ENCODE measurements at places on chromosomes 5 and 9.

- DNase-seq, result peak; percentile 14
These were observed 616.4 kb upstream of the NUDT12 start for GRCh38 chr5:104178829-104179456.

GRCh38 chr9:134413890-134414623, 87.8 kb downstream of the RXRA start:
- peak; percentile 29 for DNase-seq

GRCh38 chr9:124562328-124562727, 55.1 kb upstream of the NR5A1 start:
- DNase-seq, result no peak

DNA sequence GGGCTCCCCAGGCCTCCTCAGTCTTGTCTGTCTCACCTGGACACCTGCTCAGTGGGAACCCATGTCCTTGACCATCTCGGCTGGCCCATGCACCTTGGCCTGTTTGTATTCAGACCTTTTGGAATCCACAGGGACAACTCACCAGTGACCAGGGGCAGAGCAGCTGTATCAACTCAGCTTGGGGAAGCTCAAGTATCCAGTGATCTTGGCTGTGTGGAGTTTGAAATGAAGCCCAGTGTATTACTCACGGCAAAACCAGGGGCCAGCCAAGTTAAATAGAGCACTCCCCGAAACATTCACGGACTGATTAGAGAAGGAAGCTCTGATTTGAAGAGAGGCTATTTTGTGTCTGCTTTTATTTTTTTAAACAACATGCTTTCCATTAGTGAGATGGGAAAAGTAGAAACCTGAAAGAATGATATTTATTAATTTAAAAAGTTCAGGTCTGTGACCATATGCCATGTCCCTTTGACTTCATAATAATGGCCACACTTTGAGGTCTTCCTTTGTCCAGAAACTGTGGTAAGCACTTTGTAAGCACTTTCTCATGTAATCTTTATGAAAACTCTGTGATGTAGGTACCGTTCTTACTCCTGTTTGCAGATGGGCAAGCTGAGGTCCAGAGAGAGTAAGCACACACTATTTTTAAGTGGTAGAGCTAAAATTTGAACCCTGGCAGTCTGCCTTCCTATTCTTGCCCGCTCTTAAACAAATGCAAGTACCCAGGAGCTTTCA, 656.5 kb downstream of the BNC2 start:
- DNase-seq, result no peak

DNA sequence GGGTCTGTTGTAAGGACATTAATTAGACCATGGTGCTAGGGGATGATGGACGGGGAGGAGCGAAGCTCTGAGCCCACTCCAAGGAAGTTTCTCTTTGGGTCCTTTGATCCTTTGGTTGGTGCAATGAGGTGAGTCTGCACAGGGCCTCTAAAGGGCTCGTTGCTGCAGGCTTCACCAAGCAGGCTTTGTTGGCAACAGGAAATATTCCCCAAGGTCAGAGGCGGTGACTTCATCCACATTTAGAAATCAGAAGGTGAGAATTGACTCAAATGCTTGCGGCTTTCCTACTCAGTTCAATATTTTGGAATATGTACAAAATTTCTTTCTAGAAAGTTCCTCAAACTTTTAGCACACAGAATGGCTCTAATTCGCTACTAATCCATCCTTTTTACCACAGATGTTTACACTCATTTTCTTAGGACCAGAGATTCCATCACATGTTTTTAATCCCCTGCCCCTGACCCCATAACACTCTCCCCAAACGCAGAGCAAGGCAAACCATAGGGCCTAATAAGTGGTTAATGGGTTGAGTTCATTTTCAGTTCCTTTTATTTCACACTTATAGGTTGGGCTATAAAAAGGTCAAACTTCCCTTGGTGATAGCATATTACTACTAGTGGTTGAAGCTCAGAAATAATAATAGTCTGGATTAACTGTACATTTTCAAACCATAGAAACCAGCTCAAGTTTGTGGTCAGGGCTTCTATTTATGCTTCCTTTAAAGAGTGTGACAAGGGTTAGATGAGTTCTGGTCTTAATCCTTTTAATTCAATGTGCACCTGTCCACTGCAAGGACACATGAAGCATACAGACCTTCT, 37.3 kb upstream of the TMEM252 start:
- DNase-seq, result no peak

DNA sequence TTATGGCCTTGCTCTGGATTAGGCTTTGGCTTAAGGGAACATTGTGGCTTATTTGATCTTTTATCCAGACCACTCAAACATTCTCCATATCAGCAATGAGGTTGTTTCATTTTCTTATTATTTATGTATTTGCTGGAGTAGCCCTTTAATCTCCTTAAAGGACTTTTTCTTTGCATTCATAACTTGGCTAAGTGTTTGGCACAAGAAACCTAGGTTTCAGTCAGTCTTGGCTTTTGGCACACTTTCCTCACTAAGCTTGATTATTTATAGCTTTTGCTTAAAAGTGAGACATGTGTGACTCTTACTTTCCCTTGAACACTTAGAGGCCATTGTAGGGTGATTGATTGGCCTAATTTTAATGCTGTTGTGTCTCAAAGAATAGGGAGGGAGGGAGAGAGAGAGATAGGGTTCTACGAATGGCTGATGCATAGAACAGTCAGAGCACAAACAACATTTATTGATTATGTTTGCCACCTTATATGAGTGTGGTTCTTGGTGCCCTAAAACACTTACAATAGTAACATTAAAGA, 2265.3 kb upstream of the C9orf72 start:
- no peak for DNase-seq

GRCh38 chr9:98701576-98701975, 7.2 kb downstream of the GABBR2 start:
- no peak for DNase-seq

DNA sequence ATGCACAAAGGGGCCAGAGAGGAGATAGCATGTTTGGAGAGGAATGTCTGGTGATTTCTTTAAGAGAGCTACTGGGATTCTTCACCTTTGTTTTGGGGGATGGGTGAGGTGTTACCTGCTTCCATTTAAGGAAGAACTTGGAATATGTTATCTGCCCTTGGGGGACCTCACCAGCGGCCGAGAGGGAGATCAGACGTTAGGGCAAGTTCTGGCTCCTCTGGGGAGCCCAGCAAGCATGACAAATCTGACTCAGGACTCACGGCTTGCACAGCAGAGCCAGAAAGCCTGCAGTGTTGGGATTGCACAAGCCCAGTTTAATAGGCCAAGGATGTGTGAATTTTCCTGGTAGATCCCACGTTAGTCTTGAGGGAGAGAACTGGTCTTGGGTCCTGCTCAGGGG, 40.3 kb downstream of the SLC28A3 start:
- no peak for DNase-seq

DNA sequence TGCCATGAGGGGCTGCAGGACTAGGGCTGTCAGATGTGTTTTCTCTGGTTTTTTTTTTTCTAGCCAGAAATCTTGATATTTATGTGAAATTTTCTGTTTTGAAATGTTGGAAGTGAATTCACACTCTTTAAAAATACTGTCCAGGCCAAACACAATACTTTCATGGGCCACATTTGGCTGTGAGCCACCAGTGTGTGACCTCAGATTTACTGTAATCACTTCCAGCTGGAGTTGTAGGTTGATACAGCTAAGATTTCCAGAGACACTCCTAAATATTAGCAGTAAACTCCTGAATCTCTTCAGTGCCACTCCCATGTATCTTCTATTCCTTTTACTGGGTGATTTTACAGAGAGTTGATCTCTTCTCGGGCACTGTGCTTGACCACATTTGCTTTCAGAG, 92.2 kb upstream of the CKMT2 start:
- no peak for DNase-seq

- no peak for DNase-seq
These were observed 312.2 kb downstream of the ARRDC3 start for GRCh38 chr5:91070761-91071550.

DNA sequence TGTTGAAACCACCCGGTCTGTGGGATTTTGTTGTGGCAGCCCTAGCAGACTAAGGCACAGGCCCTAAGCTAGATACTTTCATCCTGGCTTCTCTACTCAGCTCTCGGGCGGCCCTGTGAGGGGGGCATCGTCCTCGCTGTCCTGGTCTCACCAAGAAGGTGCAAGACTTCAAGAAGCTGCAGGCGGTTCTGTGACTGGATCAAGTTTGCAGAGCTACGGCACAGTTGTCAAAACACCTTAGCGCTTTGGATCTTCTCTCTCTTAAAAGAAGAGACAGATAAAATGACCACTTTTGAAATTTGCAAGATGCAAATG, 119.4 kb upstream of the PHYKPL start:
- DNase-seq, result no peak

DNA sequence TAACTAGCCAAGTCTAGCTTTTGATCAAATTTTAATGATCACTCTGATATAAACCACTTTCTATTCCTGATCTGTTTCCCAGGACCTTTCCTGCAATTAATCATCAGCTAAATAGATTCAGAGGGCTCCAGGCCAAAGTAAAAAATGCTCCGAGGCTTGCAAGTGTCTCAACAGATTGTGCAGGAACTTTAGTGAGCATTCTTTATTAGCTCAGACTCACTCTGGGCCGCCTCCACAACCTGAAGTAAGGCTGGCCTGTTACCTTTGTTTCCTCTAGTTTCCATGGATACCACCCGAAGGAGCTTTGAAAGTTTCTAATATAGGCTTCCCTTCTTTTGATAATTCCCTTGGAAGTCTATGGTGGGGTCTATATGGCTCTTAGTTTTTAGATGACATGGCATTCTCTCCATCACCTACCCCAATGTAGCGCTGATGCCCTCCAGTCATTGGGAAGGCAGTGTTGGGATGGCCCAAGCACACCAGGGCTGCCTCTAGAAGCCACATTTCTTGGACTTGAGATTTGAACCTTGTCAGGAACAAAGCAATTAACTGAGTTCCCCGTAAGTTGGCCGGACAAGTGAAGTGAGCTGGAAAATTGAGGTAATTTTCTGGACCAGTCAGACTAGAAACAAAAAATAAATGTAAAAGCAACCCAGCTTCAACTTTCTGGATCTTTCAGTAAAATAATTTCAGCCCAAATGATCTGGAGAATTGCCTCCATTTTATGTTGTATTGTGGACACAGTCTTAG, 97.6 kb upstream of the LHFPL2 start:
- no peak for DNase-seq

GRCh38 chr5:77641963-77642737, 3.6 kb upstream of the OTP start:
- no peak for DNase-seq

DNA sequence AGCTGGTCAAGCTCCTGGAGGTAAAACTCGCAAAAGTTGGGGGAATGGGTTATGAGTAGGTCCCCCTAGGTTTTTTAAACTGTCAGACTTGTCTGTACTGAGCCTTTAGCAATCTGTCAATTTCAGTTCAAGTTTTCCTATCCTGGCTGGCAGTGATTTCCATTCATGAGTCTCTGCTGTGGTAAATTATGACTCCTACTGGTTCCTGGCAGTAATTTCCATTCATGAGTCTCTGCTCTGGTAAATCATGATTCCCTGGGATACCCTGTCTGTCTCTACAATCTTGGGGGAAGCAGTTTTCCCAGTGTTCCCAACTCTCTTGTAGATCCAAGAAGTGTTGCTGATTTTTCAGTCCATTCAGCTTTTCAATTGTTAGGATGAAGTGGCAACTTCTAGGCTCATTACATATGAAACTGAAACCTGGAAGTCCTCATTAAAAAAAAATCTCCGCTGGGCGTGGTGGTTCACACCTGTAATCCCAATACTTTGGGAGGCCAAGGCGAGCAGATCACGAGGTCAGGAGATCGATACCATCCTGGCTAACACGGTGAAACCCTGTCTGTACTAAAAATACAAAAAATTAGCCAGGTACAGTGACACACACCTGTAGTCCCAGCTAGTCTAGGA, 91.3 kb upstream of the GPBP1 start:
- no peak for DNase-seq

DNA sequence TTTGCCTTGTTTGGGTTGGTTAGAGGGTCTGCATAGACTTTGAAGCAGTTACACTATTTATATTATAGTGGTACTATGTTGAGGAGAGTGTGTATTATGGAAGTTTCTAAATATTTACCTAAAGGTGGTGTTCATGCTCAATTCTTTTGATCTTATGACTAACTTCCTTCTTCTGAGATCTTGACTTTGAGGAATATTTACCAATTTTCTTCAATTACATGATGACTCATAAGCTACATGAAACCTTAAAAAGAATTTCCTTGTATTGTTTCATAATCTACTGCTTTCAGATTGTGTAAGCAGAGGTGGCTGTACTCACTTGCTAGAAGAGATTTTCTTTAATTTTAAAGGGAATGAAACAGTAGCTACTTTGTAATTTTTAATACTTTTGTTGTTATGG, 276.1 kb downstream of the TAF11L14 start:
- DNase-seq, result no peak

GRCh38 chr5:77369566-77369965, 122.5 kb downstream of the WDR41 start:
- no peak for DNase-seq

DNA sequence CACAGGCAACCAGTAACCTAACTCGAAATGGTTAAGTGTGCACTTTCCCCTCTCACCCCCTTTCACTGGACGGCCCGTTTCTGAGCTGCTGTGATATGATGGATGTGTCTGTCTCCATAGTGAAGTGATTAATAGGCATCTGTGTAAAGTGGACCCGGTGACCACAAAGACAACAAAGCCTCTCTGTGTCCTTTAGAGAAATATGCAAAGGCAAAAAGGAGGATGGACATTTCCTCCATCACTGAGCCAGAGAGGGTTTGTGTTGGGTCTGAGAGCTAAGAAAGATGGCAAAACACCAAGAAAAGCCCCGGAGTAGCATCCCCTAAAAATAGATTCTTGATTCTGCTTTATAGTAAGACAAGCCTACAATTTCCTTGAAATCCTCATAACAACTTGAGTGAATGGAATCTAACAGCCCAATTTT, 120.6 kb downstream of the SEMA6A start:
- no peak for DNase-seq

- DNase-seq, result no peak
These were observed 470.7 kb upstream of the DMAC1 start for GRCh38 chr9:8270235-8270634.

DNA sequence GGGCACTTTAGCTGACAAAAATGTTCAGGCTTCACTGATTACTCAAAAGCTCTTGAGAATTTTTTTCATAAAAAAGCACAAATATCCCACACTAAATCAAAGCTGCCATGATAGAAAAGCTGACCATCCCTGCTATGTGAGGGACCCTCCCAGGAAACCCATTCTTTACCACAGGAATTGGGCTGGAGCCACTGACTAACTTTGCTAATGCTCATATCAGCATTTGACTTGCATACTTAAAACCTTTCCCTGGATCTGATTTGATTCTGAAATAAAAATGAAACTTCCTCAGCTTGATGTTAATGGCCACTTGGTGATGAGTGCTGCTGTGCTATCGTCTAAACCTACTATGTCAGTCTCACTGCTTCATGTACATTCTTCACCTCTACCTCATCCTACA, 243.6 kb downstream of the PRELID2 start:
- no peak for DNase-seq

- no peak for DNase-seq
These were observed 173.8 kb downstream of the ACTL7B start for GRCh38 chr9:108681851-108682590.

Data from SK-N-DZ (cell line).